ENCODE measurements at places on chromosomes 4 and X. TPM values are rescaled to one million over a fixed set of nuclear protein-coding genes. Genes with fewer than 3 reads are reported as not detected.

Gene RBMX
- 218 TPM for total RNA-seq

Gene BTC
- total RNA-seq, result 1.2 TPM

Gene TMEM271
- total RNA-seq, result not detected

Gene ATP5ME
- 352 TPM for total RNA-seq

Gene NDNF
- total RNA-seq, result not detected

Gene BMX
- total RNA-seq, result not detected

Gene CFAP47
- not detected for total RNA-seq
